ENCODE measurements at places on chromosomes 6 and 20.

DNA sequence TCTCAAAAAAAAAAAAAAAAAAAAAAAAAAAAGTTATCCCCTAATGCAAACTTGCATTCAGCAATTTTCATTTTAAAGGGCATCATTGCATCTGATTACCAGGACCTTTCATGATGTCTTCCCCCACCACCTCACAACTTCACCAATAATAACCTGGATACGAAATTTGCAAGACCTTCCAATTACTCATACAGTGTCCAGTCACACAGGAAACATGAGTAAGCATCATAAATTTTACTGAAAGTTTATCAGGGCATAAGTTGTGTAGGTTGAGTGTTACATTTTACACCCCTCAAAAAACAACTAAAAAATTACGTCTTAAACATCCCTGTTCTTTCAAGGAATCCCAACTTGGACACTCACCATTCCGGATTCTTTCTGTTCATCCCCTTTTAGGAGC lies 79.1 kb upstream of the ANKEF1 start:
- DNase-seq = no peak

GRCh38 chr20:60476045-60476444 lies 517.8 kb downstream of the CDH26 start:
- DNase-seq = no peak

GRCh38 chr6:138310294-138310693 lies 67.4 kb upstream of the SMIM28 start:
- DNase-seq = no peak

- no peak for DNase-seq
These were observed 73.3 kb upstream of the LYRM2 start for GRCh38 chr6:89711801-89712200.

DNA sequence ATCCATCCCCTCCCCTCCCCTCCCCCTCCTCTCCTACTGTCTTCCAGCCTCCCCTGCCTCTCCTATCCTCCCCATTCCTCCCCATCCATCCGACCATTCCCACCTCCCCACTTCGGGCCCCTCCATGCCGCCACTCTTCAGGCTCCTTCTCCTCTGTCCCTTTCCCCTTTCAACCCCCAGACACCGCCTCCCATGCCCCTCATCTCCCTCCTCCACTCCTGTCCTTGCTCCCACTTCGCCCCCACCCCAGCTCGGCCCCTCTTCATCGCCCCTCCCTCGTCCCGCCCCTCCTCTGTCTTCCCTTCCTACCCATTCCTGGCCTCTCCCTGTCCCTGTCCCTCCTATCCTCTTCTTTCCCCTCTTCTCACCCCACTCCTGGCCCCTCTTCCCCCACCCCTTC lies 554 bp upstream of the CST3 start:
- no peak for DNase-seq

DNA sequence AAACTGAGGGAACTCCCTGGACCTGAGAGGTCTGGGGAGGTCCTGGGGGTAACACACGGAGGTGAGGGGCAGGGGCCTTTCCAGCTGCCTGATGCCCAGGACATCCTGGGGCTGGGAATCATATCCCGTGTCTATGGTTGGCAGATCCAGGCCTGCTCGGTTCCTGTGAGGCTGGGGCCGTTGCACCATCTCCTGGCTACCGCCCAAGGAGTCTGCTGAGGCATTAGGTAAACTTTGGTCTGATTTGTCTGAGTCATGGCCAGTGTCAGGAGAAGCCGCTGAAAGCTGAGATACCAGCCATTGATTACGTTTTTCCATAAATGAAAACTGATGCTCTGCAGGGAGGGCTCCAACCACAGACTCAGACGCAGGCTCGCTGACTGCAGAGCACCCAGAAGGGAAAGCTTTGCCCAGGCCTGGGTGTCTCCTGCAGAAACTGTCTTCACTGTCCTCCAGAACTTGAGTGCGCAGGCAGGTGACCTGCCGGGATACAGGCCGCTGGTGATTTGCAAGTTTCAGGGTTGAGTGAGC lies 14.2 kb downstream of the TRAF3IP2 start:
- no peak for DNase-seq

DNA sequence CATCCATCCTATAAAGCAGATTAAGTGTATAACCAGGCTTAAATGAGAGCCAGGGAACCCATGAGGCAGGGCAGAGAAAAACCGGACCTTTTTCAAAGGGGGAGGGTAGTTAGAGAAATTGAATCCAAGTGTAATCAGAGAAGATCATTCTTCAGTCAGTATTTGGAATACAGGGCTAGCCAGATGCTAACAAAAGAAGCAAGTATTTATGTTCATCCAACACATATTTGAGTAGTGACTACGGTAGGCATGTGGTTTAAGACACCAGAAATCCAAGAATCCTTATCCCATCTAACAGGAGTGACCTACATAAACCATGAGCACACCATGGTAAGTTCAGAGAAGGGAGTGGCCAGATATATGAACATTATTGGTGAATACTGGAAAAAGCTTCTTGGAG lies 46.8 kb upstream of the FAM83C start:
- DNase-seq = no peak

DNA sequence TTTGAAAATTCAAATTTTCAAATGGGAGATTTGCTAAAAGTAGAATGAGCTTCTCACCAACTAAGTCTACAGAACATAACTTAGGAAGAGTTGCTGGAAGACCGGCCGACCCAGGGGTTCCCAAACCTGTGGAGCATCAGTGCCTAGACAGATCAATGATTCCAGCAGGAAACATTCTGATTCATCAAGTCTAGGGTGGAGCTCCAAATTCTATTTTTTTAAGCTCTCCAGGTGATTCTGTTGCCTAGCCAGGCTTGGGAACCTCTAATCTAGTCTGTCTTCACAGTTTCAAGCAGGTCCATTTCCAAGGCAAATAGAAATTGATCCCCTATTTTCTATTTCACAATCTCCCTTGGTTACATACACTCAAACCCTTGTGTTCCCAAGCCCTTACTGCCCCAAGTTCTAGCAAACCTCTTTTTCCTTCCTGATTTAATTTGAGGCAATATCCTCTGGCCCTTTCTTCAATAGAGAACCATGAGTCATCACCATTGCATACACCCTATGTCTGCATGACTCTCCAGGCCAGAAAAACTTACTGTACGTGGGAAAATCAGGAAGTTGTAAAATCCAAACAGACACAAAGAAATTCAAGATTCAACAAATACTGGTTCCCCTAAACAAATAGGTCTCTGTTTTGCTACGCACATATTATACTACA lies 8.9 kb downstream of the ATXN1 start:
- DNase-seq = no peak

GRCh38 chr6:167588920-167589614 lies 237.6 kb upstream of the AFDN start:
- no peak for DNase-seq

- DNase-seq = peak; percentile 34
These were observed 34.2 kb upstream of the MDGA1 start for GRCh38 chr6:37731888-37732287.

DNA sequence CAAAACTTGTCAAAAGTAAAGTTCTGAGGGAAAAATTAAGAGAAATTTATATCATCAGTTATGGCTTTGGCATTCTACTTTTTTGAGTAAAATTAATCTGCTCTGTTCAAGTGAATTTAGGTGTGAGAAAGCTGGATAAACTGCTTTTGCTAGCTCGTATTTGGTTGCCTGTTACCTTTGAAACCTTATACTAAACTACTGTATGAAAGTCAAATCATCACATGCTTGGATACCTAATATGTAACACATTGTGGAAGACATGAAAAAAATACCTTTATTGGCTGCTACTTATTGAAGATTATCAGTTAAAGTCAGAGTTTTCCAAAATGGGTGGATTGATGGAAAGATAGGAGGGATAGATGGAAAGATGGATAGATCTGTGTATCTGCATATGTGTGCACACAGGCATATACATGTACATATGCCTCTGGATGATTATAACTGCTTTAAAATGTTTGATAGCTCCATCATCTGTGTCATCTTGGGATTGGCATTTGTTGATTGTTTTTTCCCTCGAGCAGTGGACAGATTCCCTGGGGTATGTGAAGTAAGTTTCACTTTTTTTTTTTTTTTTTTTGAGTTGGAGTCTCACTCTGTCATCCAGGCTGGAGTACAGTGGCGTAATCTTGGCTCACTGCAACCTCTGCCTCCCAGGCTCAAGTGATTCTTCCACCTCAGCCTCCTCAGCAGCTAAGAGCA lies 24.3 kb downstream of the SCAF8 start:
- DNase-seq = no peak
